ENCODE measurements at places on chromosomes 1 and 21.

DNA sequence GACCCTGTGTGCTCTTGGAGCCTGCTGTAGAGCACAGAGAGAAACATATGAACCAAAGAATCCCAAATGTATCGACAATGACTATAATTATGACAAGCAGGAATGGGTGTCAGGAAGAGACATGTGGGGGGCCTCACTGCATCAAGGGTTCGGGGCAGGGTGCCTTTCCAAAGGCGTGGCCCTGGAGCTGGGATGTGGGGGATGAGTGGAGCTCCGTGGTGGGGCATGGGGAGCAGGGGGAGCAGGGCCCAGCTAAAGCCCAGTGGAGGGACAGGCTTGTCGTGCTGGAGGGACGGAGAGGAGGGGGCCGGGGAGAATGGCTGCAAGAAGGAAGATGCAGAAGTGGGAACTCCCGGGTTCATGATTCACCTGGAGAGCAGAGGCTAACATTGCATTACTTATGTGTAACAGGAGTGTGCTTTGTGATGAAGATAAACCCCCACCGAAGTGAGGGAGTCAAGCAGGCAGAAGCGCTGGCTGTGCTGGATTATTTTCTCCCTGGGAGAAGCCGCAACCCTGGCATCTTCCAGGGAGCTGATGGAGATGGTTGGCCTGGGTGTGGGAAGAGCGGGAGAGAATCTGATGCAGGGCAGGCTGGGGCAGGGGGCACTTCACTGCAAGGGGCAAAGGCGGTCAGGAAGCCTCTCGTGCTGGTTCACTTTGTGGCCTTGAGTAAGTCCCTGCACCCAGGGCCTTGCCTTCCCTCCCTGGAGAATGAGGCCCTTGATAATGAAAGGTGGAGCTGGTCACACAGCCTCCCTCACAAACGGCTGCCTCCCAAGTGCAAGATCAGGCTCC is 124.6 kb upstream of the RUNX3 start:
- no peak for DNase-seq

DNA sequence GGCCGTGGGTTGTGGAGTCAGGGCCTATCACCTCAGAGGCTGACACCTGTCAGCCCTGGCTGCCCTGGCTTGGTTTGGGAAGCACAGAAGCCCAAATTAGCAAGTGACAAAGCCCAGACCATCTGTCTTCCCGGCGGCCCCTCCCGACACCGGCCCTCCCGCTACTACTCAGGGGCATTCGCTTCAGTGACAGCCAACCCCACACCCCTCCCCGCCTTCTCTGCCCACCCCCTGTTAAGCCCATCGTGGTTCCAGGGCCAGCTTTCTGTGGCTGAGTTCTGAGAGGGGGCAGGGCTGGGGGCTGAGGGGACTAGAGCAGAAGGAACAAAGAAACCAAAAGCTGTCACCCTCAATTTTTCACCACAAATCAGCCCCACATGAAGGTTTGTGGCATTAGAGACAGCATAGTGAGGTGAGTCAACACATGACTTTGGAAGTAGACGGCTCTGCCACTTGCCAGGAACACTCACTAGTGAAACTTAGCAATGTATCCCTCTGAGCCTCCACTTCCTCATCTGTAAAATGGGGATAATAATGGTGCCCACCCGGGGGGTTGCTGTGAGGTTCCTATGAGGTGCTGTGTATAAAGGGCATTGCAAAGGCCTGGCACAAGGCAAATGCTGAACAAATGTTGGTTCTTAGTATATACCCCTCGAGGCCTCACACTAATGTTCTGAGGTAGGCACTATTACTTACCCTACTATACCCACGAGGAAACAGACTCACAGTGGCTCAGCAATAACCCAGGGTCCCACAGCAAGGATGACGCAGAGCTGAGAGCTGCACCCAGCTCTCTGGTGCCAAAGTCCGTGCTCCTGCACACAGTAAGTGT is 5.2 kb upstream of the TNNI1 start:
- no peak for DNase-seq

- peak; percentile 99 for DNase-seq
Measured at GRCh38 chr1:43858324-43858723, 75.3 kb upstream of the ARTN start.

- DNase-seq = peak; percentile 2
Measured at GRCh38 chr1:117436513-117436912, 69.3 kb downstream of the MAN1A2 start.

DNA sequence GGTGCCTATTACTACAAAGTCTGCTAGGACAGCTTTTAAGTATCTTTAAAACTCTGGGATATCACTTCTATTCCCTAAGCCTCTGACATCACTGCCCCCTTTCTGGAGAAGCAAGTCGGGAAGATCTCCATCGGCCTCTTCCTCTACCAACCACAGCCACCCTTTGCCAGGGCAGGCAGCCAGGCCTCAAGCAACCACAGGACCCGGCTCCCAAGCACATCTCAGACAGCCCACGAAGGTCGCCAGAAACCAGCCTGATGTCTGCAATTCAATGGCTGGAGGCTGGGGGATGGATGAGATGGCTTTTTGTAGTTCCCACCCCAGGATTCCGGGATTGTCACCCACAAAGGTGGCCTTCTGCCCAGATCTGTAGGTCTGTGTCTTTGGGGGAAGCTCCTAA is 70.7 kb downstream of the LGR6 start:
- no peak for DNase-seq

- DNase-seq = peak; percentile 50
Measured at GRCh38 chr1:86155807-86156565, 586 bp downstream of the COL24A1 start.

DNA sequence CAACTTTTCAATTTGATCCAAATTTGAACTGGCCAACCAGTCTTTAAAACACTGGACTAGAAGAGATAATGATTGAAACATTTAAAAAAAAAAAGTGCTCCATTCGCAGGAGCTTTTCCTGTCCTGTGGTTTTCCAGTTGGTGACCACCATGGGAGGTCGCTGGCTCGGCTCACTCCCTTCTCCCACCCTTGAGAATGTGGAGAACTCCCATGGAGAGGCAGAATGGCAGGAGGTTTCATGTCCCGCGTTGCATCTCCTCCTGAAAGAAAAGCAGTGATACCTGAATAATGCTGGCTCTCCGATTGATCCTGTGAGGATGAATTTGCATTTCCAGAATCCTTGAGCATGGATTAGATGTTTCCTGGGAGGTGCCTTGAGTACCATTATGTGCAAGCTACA is 16.5 kb upstream of the MPZL1 start:
- no peak for DNase-seq

DNA sequence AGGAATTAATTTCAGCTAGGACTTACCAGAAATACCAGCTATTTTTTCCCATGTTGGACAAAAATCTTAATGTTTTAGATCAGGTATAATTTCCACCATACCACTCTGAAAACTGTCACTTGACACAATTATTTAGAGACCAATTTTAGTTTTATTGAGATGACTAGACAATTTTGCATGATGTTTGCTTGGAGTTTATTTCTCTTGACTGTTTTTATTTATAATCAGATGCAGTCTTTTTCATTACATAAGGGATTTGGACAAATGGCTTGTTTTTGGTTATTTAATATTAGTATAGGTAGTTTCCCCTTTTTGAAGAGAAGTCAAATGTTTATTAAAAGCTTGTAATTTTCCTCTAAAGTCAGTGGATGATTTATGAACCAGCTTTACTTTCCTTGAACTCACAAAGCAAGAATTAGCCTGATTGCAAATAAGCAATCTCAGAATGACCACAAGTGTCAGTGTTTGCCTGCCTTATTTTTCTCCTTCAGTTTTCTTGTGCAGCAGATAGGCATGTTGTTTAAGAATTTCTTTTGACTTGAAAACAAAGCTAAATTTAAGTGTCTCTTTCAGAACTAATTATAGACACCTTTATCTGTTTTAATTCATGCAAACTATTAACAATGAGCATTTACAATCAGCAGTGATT is 3.8 kb upstream of the B3GALT2 start:
- peak; percentile 52 for DNase-seq

DNA sequence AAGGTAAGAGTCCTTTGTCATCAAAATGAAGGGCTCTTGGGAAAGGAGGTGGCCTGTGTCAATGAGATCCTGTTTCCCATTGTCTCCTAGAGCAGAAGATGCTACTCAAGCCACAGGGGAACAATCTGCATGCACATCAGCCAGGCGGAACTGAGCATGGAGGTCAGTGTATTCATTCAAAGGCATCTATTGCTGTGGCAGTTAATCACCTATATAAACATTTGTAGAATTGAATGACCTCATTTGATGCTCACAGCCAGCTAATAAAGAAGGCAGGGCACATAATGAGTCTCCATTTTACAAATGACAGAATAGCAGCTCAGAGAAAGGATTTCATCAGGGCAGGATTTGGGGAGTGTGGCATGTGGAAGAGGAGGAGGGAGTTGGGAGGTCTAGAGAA is 5.7 kb upstream of the FYB2 start:
- DNase-seq = no peak

DNA sequence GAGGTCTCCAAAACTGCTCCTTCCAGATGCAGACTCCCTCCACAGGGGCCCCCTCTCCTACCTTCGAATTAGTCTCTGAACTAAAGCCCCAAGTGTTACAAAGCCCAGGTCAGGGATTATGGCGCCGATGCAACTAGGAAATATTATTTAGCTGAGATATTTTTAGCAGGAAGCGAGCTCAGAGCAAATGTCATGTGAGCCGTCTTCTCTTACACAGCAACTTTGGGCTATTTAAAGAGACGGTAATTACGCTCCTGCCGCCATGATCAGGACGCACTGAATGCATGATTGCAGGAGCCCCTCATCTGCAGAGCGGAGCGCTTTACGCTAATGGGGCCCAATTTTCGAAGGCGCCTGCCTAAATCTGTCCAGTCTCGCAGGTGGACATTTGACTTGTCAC is 55.3 kb upstream of the TARDBP start:
- DNase-seq = no peak

Measured in fibroblast of skin of abdomen (primary cell).